ENCODE measurements at places on chromosomes 11 and 22. TPM values are rescaled to one million over a fixed set of nuclear protein-coding genes. Genes with fewer than 3 reads are reported as not detected.

Gene SLC16A8
- total RNA-seq, result 0.16 TPM

Gene MEI1
- 0.95 TPM for total RNA-seq

Gene PANX3
- not detected for total RNA-seq

Gene GRIA4
- total RNA-seq, result 3.1 TPM

Gene KRTAP5-11
- not detected for total RNA-seq

Gene LARGE2
- 1.3 TPM for total RNA-seq

Gene OR52L1
- total RNA-seq, result not detected

Gene CAVIN3
- total RNA-seq, result 36.7 TPM

Gene DGCR6
- 4.4 TPM for total RNA-seq

Gene CCDC116
- total RNA-seq, result 0.53 TPM

Gene MCHR1
- total RNA-seq, result 0.26 TPM

Gene C11orf42
- not detected for total RNA-seq

Gene KDM4D
- 1.2 TPM for total RNA-seq

Gene TRABD
- total RNA-seq, result 7.7 TPM

Gene PYGM
- 15.1 TPM for total RNA-seq

Gene RHBDD3
- 11.7 TPM for total RNA-seq

Gene OR10D3
- not detected for total RNA-seq

Gene OR51A2
- not detected for total RNA-seq

Gene RRAS2
- 46.7 TPM for total RNA-seq

Gene OR5P2
- 7.9 TPM for total RNA-seq

Gene ANGPTL5
- not detected for total RNA-seq

Gene MUC2
- not detected for total RNA-seq

Gene OSBP2
- total RNA-seq, result 5.2 TPM

Gene HTR3A
- 0.58 TPM for total RNA-seq

Gene SCUBE1
- 1.2 TPM for total RNA-seq
